Stimulated activated CD4-positive, alpha-beta T cell treated with anti-CD3 and anti-CD28 coated beads, Interleukin-4, amount 100 ng/mL, for 4 hours (primary cell): ENCODE measurements at places on chromosomes 16 and 17.

GRCh38 chr16:84600343-84601229 is 17.3 kb downstream of the COTL1 start:
- no peak for DNase-seq

GRCh38 chr17:51672065-51672464 is 411.7 kb downstream of the UTP18 start:
- DNase-seq = no peak

DNA sequence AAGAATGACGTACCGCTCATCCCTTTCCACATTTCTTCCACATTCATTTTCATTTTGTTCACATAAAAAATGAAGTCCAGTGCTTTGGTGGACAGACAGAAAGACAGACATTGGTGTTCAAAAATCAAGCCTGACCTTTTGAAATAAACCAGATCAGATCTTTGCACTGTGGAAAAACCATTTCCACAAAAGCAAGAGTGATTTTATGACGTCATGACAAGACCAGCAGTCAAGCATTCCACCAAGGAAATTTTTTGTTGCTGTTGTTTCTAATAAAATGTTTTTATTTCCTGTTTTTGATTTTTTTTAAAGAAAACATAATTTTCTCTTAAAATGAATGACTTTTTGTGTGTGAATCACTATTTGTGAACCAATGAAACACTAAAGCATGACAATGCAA is 350.0 kb downstream of the KCNJ2 start:
- no peak for DNase-seq

GRCh38 chr17:28131599-28131998 is 89.1 kb downstream of the NLK start:
- DNase-seq = no peak

- DNase-seq = no peak
These were observed 11.3 kb upstream of the RASD1 start for GRCh38 chr17:17507465-17508011.

GRCh38 chr16:78140818-78141466 is 41.5 kb downstream of the WWOX start:
- no peak for DNase-seq

DNA sequence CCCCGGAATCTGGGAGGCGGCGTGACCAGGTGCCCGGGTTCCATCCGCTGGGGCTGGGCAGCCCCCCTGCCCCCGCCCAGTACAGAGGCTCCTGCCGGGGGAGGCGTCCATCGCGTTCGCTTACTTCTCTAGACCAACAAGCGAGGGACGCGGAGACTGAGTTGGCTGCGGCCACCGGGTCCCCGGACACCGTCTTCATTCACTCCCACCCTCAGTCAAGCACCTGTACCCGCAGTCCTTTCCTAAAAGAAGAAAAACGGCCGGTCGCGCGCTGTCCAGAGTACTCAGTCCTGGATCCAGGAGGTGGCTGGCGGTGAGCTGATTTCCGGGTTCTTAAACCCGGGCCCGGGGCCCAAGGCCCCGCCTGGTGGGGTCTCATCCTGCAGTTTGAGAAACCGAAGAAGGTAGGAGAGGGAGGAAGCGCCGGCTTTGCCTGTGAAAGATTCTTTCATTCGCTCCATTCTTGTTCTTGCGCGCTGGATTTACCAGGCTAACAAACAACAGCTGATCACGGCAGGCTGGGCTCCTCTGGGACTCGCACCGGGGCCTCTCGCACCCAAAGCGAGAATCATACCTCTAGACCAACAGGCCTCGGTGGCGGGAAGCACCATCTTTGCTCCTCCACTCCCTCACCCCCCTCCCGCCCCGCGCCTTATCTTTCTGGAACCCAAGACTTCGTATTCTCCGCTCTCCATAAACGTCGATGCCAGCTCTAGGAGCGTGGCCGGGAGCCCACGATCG is 17.4 kb upstream of the OR1F1 start:
- no peak for DNase-seq

DNA sequence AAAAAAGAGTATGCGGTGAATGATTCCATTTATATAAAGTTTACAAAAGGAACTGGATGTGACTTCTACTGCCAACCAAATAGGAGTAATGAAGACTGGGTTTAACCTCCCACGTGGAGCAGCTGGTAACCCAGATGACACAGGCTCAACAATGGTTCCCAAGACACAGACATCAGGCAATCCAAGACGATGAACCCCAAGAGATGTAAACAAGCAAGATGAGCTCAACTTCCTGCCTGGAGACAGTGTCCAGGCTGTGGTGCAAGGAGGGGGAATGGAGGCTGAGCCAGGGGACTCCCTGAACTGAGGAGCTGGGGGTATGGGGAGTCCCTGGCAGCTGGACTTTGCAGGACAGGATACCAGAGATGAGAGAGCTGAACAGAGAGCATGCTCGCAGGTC is 104.7 kb downstream of the LITAF start:
- no peak for DNase-seq

DNA sequence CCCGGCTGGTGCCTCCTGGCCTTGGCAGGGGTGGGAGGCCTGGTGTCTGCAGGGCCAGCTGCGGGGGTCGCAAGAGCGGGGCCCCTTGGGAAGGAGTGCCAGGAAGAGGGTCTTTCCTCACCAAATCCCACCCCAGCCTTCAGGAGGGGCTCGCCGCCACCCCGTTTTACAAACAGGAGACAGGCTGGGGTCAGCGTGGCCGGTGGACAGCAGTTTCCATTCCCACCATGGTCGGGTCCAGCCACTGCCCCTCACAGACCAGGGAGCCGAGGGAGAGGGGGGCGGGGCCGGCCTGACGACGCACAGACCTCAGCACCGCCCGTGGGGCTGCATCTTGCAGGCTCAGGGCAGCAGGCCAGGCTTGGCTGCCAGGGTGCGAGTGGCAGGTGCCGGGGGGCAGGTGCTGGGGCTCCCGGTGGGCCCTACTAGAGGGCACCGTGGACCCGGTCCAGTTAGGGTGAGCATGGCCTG is 7.6 kb downstream of the CBFA2T3 start:
- no peak for DNase-seq

GRCh38 chr17:69179227-69179952 is 37.7 kb upstream of the ABCA6 start:
- no peak for DNase-seq

DNA sequence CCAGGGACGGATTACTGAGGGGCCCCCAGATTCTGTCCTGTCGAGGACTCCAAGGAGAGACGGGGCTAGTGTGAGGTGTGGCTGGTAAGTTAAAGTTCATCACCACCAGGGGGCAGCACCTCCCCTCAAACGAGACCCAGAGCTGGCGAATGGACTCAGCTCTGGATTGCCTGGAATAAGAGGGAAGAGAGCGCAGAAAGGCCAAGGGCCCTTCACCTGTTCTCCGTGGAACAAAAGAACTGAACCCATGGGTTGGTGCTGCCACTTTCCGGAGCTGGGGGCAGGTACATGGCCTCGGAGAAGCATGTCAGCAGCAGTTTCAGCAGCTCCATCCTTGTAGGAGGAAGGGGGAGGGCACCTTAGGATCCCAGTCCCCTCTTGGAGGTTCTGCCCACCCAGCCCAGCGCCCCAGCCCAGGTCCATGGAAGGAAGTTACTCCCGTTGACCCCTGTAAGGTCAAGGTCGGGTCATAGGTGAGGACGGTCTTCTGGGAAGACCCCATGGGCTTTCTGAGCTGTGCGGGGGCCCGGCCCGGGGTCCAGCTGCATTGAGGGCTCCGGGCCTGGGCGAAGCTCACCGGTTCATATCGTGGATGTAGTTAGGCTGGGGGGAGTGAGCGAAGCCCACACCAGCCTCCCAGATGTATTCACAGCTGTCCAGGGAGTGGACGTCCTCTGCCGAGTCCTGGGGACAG is 10.8 kb downstream of the HID1 start:
- peak; percentile 83 for DNase-seq

GRCh38 chr17:28372945-28373274 is 1.4 kb downstream of the SARM1 start:
- DNase-seq = no peak

GRCh38 chr16:85699628-85700027 is 10.9 kb upstream of the GINS2 start:
- no peak for DNase-seq

DNA sequence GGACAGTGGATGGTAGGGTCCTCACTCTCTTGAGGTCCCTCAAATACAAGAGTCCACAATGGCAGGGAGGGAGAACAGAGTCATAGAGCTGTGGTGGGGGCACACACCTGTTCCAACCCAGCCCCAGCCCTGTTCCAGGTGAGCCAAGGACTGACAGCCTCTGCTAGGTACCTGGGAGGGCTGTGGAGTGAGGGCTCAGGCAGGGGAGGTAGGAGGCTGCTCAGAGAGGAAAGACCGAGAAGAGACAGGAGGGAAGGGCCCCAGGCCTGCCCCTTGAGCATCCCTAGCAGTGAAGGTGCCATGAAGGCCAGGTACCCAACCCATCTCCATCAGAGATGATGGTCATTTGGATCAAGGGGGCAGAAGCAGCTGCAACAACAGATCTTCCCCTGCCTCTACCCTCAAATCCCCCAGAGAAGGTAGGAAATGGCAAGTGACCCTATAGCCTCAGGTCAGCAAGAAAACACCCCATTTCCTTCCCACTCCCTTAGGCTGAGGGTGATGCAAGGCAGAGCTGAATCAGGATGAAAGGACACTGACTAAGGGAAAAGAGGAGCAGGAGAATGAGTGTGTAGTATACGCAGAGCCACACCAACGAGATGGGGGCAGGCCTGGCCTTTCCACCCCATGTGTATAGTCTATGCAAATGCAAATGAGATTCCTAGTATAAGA is 28.6 kb downstream of the CD300LG start:
- DNase-seq = no peak

DNA sequence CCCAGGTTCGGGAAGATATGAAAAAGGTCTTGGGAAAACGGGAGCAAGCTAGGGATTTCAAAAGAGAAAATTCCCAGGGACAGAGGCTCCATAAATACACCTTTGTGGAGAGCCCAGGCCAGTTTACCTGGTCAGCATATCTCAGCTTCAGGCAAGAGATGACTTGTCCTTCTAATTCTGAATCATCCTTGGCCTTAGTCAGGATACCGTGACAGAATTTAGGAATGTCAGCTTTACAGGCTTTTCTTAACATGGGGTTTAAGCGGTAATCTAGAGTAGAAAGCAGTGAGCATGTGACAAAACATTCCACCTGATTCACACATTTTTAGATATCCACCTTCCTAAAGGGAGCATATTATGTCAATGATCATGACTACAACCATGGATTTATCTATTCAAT is 41.1 kb upstream of the CLEC18B start:
- DNase-seq = no peak

- DNase-seq = peak; percentile 54
These were observed 916 bp downstream of the PAGR1 start for GRCh38 chr16:29816694-29817441.

DNA sequence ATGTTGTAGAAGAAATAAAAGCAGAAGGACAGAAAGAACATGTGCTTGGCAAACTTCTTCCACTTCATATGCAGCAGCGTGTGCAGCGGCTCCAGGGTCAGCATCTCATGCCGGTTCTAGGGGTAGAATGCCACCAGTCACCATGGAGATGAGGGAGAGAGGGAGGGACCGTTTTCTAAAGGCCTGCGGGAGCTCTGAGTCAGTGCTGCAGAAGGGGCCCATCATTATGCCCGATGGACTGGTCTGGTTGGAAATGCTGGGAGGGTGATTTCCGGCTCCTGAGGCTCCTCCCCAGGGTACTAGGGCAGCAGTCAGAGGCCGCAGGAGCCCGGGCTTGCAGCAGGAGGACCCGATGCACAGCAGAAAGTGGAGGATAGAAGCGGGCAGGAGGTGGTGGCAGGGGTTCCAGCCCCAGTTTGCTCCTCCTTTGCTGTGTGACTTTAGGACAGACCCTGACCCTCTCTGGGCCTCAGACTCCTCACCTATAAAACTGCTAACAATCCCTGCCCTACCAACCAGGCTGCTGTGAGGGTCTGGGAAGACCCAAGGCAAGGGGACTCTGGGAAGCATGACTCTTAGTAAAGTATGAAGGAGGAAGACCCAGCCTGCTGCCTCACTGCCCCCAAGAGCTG is 28.6 kb downstream of the TRPV3 start:
- no peak for DNase-seq

GRCh38 chr16:2233046-2233775 is 3.0 kb upstream of the DNASE1L2 start:
- no peak for DNase-seq

GRCh38 chr16:48262631-48263030 is 15.3 kb upstream of the ABCC11 start:
- no peak for DNase-seq

- DNase-seq = no peak
These were observed 34.2 kb upstream of the HS3ST3A1 start for GRCh38 chr17:13635951-13636350.

GRCh38 chr17:44867841-44868240 is 20.2 kb downstream of the HIGD1B start:
- no peak for DNase-seq

- no peak for DNase-seq
These were observed 23.5 kb downstream of the CACNG1 start for GRCh38 chr17:67067571-67068482.

- no peak for DNase-seq
These were observed 2.0 kb downstream of the WNK4 start for GRCh38 chr17:42782166-42783061.

GRCh38 chr17:78924481-78925151 is 571 bp downstream of the TIMP2 start:
- peak; percentile 8 for DNase-seq

- no peak for DNase-seq
These were observed 161.4 kb upstream of the RPL38 start for GRCh38 chr17:74041869-74042640.

GRCh38 chr16:88384222-88385111 is 1.7 kb downstream of the ZNF469 start:
- DNase-seq = no peak

GRCh38 chr16:85375282-85375681 is 237.8 kb upstream of the GSE1 start:
- no peak for DNase-seq

DNA sequence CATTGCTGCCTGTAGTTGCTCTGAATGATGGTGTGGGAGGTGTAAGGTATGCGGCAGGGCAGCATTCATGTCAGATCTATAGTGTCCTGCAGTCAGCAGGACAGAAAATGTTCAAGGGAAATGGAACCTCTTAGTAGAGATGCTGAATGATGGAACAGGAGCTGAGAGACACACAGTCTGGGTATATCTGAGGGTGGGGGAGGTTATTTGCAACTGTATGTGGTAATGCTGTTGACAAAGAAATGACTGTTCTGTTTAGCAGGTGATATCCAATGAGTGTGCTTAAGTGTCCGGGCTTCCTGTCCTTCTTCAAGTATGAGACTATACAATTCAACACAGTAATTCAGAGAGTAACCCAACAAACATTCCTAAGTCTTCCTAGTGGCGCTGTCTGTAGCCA is 46.6 kb downstream of the STH start:
- no peak for DNase-seq
